ENCODE measurements at places on chromosomes 13 and 19.

DNA sequence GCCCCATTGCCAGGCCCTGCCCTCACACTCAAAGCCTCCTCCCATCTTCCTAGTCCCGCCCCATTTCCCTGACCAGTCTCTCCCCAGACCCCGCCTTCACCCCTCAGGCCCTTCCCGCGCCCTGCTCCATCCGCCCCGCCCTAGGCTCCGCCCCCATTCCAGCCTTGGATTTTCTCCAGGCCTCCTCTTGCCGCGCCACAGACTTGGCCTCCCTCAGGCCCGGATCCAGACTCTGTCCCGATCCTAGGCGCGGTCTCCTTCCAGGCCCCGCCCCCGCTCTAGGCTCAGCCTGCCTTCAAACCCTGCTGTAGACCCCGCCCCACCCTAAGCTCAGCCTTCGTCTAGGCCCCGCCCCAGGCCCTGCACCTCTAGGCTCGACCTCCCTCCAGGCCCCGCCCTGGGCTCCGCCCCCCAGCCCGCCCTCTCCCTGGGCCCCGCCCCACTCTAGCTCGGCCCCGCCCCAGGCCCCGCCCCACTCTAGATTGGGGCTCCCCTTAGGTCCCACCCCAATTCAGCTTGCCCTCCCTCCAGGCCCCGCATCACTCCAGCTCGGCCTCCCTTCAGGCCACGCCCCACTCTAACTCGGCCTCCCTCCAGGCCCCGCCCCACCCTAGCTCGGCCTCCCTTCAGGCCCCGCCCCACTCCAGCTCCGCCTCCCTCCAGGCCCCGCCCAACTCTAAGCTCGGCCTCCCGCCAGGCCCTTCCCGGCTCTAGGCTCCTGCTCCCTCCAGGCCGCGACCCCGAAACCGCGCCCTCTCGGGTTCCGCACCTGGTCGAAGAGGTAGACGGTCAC is 18.5 kb downstream of the LMTK3 start:
- DNase-seq: peak; percentile 99

DNA sequence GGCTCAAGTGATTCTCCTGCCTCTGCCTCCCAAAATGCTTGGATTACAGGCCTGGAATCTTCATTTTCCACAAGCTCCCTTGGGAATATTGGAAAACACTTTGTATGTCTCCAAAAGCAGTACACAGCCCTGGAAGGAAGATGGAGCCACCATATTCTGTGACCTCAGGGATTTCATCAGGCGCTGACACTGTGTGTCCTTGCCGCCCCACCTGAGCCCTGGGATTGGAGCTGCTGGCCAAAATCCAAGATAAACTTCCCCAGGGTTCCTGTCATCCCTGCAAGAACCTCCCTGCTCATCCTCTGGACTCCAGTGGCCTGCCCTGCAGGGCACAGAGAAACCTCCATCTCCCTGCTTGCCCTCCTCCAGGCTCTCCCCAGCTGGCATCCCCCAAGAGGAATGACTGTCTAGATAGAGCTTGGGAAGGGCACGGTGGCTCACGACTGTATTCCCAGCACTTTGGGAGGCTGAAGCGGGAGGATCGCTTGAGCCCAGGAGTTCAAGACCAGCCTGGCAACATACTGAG is 1.3 kb upstream of the GNG7 start:
- DNase-seq: no peak

DNA sequence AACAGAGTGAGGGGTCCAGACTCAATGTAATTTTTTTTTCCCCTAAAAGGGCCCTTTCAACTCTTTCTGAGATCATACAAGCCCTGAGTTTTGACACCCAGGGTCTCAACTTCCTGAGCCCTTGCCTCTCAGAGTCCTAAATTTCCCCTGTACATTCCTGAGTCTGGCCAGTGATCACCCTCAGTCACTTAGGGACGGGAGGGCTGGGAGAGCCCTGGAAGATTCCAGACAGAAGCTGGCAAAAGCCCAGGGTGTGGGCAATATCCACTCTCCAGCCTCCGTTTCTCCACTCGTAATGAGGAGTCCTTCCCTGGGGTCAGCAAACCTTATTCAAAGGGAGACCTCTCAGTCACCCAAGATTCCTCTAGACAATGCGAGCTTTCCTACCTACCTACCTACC is 1.6 kb downstream of the PPP1R13L start:
- no peak for DNase-seq

GRCh38 chr19:2783781-2784145 is 690 bp upstream of the SGTA start:
- DNase-seq: no peak

DNA sequence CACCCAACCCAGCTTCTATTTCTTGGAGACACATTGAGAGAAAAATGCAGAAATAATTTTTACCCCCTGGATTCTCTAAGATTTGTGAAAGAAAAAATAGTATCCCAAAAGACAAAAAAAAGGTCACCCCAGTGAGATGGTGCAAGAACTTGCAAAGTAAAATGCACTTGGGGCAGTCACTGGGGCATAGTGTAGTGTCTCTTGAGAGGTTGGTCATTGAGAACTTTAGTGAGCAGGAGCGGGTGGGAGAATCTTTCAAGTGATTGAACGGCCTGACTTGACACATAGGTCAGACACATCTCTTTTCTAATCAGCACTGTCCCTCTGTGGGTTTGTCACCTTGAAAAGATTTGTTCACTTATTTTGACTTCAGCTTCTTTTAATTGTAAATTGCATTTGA is 2.4 kb downstream of the ZNF85 start:
- no peak for DNase-seq

DNA sequence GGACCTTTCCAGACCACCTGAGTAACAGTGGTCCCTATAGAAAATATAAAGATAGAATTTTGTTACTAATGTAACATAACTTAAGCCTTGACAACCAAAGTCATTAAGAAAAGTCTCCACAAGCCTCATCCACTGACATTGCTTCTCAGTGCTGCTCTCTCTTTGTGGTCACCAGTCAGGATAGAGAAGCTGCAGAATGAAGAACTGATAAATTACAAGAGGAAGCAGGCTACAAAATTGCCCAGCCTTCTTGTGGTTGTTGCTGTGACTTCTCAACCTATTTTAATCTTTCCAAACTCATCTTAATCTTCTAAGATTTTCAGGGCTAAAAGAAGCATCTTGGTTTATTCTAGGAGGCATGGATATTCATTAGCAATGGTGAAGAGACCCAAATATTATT is 343.8 kb downstream of the MZT1 start:
- no peak for DNase-seq

DNA sequence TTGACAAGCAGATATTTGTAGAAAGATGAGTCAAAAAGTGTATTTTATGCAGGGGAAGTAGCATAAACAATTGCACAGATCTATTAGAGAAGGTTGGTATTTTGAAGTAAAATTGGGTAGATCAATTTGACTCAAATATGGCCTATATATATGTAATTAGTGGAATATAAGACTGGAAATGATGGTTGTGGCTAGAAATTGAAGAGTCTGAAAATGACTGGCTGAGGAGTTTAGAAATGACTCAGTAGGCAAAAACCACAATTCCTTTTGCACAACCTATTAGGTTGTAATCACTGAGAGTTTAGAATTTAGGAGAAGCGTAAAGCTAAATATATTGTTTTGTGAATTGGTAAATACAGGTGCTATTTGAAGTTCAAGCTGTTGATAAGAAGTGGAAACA is 622.6 kb upstream of the PCDH20 start:
- DNase-seq: no peak
